Kasumi-1 (cell line): ENCODE measurements at places on chromosomes 7 and 10.
A peak's percentile ranks its signal among the peaks of the same experiment; 100 is the strongest.

DNA sequence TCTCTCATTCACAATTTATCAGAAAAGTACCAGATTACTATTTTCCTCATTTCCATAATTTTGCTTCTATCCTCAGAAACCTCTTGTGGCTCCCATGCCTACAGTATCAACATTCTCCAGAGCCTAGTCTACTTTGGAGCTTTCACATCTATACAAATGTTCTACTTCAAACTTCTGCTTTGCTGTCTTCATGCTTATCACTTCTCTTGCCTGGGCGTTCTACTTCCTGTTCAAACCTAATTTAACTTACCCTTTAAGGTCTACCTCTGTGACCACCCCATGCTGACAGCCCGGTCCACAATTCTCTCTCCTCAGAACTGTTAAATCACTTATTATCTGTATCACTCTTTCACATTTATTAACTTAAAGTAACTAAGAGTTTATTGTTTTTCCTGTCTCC lies 6.1 kb upstream of the PTPN12 start:
- peak; percentile 24 for DNase-seq

- no peak for DNase-seq
Measured at GRCh38 chr7:99693427-99694200, 13.8 kb upstream of the CYP3A5 start.

DNA sequence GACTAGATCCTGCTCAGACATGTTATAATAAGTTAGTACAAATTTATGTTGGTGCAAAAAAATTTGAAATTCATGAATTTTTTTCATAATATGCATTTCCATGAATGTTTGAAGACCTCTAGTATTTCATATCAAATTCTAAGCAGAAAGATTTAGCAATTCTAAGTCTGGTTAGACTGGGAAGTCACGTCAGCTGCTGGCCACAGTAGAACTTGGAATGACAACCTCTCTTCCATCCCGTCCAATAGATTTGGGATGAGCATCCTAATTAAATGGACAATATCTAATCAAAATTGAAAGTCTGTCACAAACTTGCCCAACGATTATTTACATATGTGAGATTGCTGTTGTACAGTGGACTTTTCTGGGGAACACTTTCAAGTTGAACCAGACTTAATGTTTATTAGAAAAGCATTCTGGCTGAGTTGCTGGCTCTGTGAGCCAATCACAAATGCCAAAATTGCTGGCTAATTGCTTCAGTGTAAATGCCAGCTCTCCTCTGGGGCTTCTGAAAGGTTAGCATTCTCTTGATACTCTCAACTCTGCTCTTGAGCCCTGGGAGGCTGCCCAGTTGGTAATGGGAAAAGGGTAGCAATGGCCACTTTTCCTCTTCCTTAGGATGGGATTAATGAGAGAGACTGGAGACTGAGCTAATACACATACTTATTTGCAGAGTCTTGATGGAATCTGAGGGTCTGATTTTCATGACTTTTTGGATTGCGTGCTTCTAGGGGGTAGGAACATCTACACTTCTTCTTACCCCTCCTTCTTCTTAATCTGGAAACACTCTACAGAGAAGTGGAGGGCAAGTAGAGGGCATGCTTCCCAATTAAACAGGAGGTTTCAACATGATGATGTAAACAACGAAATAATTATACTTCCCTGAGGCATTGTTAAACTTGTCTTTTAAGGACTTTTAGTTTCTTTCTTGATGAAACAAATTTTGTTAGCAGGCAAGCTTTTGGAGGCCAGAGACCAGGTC lies 253.5 kb downstream of the BAMBI start:
- no peak for DNase-seq

DNA sequence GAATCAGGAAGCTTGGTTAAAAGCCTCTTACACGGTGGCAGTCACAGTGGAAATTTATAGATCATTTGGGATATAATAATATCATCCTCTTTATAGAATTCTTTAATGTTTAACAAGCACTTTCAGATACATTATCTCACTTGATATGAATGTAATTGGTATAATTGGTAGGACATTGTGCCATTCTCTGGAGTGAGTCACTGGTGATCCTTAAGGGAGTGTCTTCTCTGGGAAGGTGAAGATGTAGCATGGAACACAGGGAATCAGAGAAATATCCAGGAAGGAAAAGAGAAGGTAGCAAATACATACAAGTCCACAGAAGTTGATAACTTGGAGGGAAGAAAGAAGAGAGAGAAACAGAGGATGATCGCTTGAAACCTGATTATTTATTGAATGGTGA lies 9.8 kb downstream of the PTPRZ1 start:
- no peak for DNase-seq

GRCh38 chr7:131026297-131027000 lies 292.4 kb upstream of the KLF14 start:
- DNase-seq = peak; percentile 6

- no peak for DNase-seq
Measured at GRCh38 chr10:109029870-109030269, 893.4 kb downstream of the XPNPEP1 start.

DNA sequence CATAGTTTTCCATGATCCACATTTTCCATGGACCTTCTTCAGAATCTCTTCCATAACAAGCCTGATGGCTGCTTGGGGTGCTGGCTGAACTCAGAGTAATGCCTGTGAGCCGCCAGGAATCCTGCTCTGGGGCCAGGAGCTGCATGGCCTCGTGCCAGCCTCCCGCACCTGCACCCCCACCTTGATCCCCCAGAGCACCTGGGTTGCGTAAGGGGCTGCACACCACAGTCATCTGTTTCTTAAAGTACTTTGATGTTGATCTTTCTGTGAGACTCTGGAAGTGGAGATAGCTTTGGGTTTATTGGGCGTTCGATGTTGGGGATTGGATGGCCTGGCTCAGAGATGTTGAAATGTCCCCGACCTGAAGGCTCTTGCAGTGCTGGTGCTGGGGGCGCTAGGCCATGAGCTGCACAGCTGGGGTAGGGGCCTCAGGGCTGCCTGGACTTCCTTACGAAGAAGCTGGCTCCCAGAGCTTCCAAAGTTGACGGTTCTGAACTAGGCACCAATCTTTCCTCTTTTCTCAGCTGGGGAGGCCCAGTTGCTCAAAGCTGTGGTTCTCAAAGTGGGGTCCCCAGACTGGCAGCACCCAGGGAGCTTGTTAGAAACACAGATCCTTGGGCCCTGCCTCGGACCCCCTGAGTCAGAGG lies 534.0 kb downstream of the DNAJB6 start:
- no peak for DNase-seq

DNA sequence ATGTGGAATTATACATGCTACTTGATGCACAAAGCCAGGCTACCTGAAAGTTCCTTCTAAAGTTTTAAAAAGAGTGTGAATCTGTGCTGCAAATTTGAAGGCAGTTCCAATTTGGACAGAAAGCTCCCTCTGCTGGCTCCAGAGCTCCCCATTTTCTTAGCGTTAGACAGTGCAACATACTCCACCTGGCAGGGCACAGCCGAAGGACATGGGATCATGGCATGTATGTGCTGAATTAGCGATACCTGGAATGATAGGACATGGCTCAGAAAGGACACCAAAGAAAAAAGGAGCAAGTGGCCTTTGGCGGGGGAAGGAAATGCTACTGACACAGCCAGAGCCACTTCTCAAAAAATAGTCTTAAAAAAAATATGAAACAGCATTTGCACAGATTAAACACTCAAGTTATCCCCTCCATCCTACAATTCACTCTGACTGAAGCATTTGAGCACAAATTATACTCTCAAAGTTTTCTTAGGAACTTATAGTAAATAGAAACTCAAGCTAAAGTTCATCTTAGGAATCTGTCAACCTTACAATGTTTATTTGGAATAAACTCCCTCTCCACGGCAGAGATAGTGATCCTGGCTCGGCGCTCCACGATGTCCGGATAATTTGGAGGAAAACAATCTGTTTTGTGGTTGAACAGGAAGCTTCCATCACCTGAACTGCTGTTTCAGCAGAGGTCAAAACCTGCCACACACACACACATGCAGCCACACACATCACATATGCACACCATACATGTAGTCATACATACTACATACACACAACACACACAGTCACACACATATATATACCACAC lies 80.0 kb downstream of the C7orf25 start:
- DNase-seq = peak; percentile 49

DNA sequence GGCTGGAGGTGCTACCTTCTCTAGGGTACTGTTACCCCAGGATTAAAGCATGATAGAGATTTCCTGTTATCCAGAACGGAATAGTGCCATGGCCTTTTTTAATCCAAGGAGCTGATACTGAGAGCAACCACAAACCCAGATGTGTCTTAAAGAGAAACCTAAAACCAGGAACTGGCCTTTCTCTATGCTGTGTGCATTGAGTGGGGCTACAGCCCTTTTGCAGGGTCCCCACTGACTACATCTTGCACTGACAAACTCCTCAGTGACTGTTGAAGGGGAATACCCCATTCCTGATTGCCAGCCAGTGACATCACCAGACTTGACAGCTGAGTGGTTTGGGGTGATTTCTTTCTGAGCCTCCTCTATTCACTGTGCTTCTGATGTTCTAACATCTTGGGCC lies 81.9 kb upstream of the CAPZA2 start:
- no peak for DNase-seq

DNA sequence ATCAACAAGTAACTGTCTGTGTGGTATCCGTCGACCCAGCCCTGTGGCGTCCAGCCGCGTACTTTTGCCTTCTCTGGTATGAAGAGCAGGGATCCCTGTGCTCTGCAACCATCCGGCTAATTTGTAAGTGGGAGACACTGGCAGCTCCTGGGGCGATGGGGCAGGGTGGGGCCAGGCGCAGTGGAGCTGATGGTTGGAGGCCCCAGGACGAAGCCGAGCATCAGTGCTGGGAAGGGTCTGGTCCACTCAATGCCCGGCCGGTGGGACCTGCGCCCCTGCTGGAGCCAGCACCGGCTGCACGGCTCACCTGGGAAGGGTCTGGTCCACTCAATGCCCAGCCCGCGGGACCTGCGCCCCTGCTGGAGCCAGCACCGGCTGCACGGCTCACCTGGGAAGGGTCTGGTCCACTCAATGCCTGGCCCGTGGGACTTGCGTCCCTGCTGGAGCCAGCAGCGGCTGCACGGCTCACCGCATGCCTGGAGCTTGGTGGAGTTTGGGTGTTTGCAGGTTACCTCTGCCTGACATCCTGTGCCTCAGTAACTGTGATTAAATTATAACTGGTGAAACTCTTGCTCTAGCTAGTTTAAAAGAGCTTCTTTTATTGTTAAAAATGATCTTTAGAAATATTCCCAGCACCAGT lies 96.1 kb downstream of the NKX6-2 start:
- DNase-seq = no peak

GRCh38 chr7:144776447-144776846 lies 59.4 kb downstream of the TPK1 start:
- no peak for DNase-seq
